HFF-Myc (cell line): ENCODE measurements at places on chromosomes 1 and 21.

DNA sequence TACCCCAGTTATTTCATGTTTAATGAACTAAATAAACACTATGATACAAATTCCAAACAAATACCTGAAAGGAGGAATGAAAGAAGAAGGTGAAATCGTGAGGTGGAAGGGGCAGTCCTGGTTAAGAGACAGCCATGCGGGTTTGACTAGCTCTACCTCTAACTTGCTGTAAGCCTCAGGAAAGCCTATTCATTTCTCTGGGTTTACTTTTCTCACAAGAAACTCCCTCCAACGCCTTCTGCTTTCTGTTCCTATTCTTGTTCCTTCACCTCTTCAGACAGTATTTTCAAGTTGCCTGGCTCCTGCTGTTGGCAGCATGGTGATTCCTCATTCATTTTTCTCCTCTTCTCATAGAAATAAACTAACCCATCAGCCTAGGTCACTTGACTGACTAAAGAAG, 92.4 kb downstream of the NTPCR start:
- no peak for DNase-seq

DNA sequence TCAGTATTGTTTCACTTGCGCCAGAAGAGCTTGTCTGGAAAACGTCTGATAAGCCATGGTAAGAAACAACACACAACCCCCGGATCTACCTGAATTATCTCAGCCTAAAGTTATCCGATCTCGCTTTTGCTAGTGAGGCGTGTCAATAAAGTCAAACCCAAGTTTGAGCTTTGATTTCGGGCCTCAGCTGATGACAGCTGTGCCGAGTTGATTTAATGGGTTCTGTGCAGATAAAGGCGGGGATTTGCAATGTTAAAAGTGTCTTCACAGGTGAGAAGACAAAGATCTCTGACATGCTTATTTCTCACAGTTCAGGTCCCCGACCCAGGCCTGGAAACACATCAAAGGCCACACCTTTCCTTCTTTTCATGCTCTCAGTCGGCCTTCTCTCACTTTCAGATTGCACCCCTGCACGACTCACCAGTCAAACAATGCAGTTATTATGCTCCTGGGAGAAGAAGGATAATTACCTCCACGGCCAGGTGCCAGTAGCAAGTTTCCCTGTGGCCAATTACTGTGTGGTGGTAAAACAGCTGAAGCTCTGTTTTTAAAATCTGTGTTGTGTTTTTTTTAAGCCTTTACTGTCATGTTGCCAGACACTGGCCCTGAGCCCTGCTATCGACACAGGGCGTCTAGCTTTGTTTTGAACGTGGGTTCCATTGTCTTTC, 245.3 kb upstream of the RUNX1 start:
- DNase-seq = no peak

DNA sequence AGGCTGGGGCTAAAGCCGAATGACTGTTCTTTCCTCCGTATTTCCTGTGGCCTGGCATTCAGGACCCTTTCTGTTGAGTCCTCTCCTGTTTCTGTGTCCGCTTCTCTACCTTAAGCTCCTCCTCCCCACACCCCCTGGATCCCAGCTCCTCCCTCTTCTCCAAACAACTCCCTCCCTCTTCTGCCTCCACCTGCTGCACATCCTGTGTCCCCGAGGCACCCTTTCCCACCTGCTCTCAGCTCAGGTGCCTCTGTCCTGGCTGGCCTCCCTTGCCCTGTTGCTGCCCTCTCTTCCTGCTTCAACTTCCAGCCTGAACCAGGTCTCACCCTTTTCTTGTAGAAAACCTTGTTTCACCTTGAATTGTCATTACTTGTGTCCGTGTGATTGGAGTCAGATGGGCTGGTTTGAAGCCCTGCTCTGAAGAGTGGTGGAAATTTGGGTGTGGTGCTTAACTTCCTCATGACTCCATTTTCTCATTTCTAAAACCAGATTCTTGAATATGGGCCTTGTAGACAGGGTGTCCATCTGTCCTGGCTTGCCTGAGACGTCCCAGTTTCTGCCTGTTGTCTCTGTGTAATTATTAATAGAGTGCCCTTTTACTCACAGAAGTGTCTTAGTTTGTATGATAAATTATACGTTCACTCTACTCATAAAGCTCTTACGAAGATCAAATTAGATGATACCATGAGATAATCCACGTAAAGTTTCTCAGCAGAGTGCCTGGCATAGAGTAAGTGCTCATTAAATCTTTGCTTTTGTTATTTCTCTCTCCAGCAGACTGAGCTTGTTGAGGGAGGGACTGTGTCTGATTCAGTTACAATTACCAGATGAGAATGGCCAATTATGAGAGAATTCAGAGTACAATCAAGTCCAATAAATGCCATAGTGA, 58.9 kb upstream of the TRABD2B start:
- DNase-seq = no peak

DNA sequence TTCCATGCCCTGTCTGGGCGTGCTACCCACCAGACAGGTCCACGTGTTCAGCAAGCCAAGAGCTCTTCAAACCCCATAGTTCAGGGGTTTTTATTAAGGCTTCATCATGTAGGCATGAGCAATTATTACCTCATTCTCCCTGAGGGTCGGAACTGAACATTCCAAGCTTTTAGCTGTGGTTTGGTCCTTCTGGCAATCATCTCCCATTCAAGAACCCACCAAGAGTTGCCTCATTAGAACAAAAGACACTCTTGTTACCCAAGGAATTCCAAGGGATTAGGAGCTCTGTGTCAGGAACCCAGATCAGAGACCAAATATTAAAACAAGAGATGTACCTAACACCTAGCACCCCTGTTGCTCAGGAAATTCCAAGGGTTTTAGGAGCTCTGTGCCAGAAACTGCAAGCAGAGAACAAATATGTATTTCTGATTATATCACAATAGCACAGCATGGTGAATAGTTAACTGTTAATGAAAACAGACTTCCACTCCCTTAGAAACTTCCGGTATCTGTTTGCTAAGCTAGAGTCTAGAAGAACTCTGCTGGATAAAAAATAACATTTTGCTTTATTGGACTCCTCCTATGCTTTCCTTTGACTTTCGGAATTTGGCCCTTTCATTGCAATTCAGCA, 201.2 kb upstream of the L1TD1 start:
- DNase-seq = no peak

- no peak for DNase-seq
Measured at GRCh38 chr1:153434746-153435455, 18.6 kb downstream of the S100A7A start.

GRCh38 chr1:17527036-17527914, 12.2 kb upstream of the ARHGEF10L start:
- DNase-seq = no peak

DNA sequence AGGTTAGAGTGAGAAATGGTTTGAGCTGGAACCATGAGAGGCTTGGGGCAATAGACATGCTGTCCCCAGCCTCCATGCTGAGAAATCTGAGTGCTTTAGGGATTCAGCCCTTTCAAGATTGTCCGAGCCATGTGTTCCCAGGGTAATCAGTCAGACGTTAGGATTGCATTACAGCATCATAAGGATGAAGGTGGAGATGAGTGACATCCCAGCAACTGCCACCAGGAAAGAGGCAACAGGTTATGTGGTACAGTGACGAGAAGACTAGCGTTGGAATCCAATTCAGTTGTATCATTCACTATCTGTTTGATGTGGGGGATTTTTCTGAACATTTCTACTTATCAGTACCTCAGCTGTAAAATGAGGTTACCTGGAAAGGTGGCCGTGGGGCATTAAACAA, 1.7 kb downstream of the CAMK1G start:
- DNase-seq = no peak

- DNase-seq = no peak
Measured at GRCh38 chr1:182229451-182229850, 162.1 kb downstream of the GLUL start.

- no peak for DNase-seq
Measured at GRCh38 chr1:60071296-60071695, 2.3 kb downstream of the C1orf87 start.

DNA sequence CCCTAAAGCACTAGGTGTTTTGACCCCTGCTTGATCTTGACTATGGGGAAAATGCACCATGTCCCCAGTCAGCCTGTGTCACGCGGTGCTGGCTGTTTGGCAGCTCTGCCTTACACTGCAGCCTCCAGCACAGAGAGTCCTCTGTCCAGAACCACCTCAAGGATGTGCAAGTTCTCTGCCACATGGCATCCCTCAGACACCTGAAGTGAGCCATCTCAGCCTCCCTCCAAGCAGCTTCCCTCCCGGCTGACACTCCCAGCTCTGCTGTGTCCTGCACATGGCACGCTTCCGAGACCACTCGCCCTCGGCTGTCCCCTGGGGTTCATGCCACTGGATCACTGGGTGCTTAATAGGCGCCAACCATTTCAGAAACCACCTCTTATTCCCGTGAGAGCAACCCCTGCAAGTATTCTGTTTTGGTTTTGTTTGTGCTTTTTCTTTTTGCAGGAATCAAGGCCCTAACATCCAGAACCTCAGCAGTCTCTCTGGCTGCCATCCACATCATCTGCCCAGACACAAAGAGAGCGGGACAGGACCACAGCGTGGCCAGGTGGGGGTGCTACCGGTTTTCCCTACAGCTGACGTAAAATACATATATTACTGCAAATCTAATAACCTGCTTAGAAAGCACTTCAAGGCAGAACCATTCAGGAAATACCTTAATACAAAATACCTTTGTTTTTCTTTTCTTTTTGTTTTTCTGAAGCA, 45.7 kb downstream of the CAPZB start:
- DNase-seq = no peak

GRCh38 chr1:241518476-241519307, 863 bp downstream of the FH start:
- DNase-seq = no peak

DNA sequence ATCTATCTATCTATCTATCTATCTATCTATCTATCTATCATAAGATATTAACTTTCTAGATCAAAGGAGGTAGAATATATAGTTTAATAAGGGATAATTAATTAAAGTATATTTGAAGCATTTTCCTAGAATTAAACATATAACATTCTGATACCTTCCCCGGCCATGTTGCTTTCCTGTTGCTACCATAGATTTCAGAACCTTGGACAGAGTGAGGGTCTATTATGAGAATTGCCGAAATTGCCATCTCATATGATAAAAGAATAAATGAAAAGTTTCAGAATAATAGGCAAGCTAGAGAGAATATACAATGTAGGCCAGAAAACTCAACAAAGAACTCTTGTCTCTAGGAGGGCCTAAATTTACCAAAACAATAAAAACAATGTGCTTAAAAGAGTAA, 706.1 kb upstream of the TMPRSS15 start:
- no peak for DNase-seq

GRCh38 chr1:210362526-210362925, 33.8 kb downstream of the HHAT start:
- no peak for DNase-seq

DNA sequence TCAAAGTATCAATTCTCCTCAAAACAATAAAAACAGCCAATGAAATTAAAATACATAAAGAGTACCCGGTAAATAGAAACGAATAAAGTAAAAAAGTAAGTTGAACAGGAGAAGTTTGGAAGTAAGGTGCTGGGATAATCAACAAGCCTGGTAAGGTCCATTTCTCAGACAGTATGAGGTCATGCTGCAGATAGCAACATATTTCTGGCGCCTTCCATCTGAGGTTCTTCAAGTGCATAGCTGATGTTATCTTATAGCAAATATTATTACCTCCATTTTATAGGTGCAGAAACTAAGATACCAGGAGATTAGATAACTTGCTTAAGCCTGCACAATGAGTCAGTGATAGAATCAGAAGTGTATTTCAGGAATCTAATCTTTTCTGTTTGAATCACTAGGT, 23.7 kb upstream of the CEP350 start:
- DNase-seq = no peak

- DNase-seq = no peak
Measured at GRCh38 chr21:33561373-33561772, 18.5 kb downstream of the SON start.

DNA sequence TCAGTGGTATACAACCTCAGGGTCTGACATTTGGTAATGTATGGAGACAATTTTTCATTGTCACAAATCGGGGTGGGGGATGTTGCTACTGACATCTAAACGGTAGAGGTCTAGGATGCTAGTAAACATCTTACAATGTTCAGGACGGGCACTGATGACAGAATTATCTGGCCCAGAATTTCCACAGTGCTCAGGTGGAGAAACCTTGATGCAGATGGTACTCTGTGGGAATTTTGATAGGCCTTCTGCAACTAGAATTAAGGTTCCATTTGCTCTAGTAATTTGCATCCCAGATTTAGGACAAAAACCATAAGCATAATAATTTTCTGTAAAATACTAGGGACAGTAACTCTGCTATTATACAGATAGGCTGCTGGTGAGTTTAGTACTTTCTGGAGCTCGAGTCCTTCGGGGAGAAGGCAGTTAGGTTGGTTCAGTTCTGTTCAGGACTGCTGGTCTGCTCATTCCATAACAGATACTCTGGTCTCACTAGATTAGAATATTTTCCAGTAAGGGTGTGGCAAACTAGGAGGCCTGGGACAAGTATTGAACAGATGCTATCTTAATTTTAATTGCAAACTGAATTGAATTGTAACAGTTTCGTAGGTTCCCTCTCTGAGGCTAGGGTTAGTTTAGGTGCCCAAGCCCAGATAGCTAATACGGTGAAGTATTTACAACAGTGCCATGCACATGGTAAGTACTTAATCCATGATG, 11.4 kb downstream of the METTL13 start:
- DNase-seq = no peak

DNA sequence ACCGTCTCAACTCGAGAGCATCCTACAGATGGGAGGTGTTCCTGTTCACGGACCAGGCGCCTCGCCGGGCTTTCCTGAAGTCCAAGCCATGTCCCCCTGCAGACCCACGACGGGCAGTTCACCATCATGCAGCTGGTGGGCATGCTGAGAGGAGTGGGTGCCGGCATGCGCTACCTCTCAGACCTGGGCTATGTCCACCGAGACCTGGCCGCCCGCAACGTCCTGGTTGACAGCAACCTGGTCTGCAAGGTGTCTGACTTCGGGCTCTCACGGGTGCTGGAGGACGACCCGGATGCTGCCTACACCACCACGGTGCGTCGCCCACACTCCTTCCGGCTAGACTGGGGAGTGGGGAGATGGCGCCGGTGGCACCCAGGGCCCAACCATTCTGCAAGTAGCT, 35.4 kb downstream of the EPHA8 start:
- DNase-seq = no peak

DNA sequence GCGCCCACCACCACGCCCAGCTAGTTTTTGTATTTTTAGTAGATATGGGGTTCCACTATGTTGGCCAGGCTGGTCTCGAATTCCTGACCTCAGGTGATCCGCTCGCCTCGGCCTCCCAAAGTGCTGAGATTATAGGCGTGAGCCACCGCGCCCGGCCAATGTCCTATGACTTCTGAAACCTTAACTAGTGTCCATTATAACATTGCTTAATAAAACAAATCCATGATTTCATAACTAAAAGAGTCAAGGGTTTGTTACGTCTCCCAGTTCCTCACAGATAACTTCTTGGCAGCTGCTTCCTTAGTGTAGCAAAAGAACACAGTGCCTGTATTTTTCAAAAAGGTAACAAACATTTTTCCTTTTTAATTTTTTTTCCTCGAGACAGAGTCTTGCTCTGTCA, 53.6 kb downstream of the FBXO42 start:
- DNase-seq = no peak

GRCh38 chr1:230750986-230751625, 3.9 kb downstream of the CAPN9 start:
- no peak for DNase-seq
